HS-5 (cell line): ENCODE measurements at places on chromosomes 13 and 19.

DNA sequence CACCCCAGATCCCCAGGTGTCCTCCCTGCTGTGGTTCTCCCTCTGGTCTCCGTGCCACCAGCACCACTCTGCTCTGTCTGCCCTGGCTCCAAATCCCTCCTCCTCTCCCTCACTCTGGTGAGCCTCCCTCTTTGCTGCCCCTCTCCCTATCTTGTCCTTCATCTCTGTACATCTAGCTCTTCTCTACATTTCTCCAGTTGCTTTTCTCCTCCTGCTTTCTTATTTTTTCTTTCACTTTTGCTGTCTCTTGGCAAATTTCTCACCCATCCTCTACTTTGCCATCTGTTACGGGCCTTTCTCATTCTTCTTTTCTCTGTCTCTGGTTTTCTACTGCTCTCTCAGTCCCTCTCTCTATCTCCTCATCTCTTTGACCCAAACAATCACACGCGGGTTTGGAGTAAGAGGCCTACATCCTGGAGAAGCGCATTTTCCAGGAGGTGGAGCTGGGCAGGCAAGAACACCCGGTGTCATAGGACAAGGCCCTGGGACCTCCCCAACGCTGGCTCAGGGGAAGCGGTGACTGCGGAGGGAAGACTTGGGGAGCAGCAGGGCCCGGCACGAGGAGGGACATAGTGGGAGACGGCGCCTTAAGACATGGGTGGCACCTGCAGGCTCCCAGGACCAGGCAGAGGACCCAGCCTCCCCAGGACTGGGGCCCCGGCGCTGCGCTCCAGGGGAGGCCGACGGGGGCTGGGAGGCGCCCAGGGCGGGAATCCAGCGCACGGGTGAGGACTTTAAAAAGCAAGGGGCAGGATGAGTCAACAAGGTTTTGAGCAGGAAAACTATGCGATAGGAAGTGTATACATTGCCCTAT, 9.9 kb downstream of the ZNF611 start:
- DNase-seq = no peak

- no peak for DNase-seq
Observed at GRCh38 chr19:53308339-53308811, 25.2 kb upstream of the ZNF845 start.

DNA sequence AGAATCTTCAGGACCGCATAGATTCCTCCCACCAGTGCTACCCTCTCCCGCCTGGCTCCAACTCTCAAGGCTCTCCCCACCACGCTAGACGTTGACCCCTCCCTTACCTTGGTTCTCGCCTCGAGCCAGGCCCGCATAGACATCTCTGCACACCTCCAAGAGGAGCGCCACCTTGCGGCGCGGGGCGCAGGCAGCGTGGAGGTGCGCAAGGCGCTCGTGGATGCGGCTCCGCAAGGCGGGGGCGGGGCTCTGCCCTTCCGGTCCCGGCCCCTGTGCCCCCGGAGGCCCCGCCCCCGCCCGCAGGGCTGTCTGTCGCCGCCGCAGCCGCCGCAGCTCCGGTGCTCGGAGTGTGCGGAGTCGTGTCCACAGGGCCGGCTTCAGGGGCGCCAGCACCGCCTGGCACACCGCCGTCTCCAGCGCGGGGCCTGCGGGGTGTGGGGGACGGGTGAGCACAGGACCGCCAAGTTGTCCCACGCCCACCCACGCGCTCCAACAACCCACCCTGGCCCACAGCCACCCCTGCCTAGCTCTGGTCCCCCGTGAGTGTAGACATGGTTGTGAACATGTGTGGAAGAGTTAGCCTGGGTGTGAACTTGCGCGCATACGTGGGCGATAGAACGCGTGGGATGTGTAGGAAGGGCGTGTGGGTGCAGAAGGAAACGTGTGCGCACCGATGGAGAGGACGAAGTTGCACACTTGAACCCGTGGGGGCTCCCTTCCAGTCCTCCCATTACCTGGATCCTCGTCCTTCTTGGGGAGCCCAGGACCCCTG, 8.1 kb downstream of the RINL start:
- no peak for DNase-seq

DNA sequence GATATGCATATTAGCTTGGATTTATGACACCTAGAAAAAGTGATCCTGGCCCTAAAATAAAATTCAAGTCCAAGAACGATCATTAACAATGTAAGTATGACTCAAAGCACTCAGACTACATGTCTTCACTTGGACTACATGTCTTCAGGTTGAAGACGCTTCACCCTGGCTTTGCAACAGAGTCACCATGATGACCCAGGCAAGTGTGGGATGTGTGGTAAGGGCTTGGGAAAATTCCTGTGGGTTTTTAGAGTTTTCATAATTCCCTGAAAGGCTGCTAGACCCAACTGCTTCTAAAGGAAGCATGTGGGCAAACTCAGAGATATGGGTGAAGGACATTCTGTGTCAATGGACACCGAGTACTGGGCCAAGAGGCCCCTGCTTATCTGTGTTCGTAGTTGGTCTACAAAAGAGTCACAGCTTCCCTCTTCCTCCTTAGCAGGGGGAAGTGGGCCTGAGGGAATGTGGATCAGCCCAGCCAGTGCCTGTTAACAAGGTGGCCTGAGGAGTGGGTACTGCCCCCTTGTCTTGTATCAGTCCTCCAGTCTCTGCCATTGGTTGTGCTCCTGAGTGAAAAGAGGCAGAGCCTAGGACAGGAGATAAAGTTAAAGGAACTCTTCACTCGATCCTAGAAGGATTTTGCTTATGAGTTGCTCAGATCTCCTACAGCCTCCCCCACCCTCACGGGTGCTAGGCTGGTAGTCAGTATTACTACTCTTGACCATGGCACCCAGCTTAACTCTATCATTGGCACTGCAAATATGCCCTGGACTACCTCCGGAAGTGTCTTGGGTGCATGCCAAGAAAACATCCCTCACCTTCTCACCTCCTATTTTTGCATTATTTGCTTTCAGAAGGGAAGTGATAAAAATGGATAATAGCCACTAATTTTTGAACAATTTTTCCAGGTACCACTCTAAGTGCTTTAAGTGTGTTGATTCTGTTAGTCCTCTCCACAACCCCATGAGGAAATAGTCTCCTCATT, 406.3 kb downstream of the COG6 start:
- no peak for DNase-seq

GRCh38 chr13:98987275-98987674, 9.4 kb upstream of the DOCK9 start:
- DNase-seq = no peak

DNA sequence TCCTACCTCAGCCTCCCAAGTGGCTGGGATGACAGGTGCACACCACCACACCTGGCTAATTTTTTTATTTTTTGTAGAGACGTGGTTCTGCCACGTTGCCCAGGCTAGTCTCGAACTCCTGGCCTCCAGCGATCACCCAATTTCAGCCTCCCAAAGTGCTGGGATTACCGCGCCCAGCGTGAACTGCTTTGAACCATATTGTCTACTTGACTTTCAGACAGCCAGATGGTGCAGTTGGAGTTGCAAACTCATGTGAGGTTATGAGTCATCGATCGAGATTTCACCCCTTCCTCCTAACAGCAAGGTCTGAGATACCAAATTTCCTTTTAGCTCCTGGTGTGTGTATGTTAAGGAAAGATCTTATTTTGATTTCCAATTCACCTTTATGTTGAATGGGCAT, 2.7 kb downstream of the SLC27A1 start:
- DNase-seq = peak; percentile 59

DNA sequence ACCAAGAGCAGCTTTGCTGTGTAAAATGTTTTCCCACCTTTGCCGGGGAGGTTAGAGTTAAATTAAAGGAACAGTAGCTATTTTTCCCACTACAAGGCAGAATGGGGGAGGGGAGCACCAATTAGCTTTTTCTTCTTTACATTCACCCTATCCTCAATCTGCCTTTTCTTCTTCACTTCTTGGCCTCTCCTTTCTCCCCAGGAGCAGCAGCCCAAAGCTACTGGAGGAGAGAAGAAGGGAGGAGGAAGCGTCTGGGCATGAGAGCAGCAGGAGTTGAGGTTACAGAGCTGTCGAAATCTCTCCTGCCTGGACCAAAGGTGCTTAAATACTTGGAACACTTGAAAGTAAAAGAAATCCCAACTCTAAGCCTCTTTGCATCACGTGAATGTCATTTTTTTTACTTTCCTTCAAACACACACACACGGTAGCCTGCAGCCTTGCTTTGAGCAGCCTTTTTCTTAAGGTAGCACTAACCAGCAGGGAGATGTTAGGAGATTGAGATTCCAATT, 39.0 kb upstream of the WASF3 start:
- DNase-seq = no peak

DNA sequence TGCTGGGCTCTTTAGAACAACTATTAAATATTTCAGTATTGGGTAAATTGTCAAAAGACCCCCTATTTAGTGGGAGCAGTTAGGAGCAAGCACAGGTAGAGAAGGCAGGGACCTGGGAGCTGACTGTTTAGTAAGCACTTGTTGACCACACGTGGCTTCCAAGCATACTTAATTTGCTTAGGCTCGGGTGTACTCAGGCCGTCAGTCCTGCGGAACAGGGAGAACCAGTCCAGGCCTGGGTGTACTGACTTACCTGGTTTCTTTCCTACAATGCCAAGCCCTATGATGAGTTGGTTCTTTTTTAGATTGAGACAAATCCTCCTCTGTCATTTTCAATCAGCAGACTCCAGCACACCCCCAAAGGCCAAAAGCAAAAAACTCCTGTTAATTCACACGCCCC, 90.0 kb downstream of the WDFY2 start:
- DNase-seq = no peak

DNA sequence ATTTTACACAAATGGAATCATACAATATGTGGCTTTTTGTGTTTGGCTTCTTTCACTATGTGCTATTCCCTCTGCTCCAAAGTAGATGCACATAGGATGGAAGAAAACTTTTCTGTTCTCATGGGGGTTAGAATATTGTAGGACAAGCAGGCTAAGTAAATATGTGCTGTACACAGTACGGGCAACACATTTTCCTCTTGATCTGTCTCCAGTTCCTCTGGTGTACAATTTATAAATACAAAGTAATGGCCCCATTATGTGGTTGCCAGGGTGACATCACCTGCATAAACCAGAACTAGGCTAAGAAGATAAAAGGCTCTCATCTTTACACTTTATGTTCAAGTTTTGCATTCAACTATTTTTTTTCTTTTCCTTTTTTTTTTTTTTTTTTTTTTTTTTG, 41.0 kb upstream of the SOX21 start:
- DNase-seq = no peak

DNA sequence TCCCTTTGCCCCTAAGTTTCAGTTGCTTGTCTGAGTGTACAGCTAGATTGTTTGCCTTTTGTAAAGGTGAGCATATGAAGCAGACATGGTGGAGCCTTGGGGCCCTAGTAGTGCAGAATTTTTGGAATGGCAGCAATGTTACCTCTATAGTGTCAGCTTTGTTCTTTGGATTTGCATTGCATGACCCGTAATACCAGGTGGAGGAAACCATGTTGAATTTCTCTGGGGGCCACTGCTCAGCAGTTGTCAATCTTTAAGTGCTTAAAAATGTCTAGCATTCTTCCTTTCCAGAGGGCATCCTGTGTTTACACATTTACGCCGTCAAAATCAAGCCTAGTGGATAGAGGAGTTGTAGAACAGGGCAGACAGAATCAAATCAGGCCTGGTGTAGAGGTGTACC, 303.3 kb downstream of the ATP8A2 start:
- no peak for DNase-seq

GRCh38 chr19:54390942-54391577, 24.2 kb upstream of the TTYH1 start:
- peak; percentile 22 for DNase-seq

GRCh38 chr19:55672418-55672817, 2.6 kb upstream of the EPN1 start:
- no peak for DNase-seq

DNA sequence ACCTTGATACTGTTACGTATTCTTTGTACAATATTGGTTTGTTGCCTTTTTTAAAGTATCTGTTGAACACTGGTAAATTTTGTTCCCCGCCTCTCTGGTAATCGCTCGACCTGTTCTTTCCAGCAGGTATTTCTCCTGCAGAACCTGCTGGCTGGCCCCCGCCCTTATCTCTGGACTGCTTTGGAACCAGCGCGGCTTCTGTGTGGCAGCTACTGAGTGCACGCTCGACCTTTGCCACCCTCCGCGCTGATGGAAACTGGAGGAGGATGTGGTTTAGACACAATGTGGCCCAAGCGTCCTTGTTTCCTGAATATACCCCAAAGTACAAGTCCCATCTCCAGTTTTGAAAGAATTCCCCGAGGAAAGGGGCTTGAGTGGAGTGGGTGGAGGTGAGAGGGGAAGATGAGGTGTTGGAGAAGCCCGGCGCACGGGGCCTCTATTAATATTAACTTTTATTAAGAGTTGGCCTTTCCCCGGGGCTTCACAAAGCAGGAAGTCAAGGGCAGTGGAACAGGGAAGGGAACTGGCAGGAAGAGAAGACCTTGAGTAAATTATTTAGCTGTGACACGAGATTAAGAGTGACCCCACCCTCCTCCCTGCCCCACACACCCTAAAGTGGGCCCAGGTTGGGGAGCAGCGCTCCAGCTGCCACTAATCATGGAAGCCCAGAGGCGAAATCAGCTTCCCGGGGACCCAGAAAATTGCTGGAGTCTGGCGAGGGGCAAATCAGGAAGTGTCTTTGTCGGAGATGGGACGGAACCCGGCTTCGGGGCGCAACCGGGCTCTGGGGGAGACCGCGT, 16.0 kb downstream of the CDX2 start:
- DNase-seq = no peak

GRCh38 chr19:47107202-47107952, 6.2 kb downstream of the ZC3H4 start:
- no peak for DNase-seq

DNA sequence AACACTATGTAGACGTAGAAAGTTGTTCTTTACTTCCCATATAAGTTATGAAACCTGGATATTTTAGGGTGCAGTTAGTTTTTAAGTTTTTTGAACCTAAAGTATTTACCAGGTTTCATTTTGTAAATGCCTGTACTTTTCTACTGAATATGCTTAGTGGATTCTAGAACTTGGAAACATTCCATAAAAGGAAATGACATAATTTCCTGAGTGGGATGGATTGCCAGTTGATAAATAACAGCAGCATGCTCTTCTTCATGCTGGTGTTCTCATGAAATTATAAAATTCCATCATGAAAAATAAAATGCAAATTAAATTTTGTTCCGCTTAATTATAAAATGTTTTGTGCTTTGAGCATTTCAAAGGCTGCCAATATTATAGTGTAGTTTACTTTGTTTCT, 362.2 kb upstream of the PCDH20 start:
- no peak for DNase-seq

DNA sequence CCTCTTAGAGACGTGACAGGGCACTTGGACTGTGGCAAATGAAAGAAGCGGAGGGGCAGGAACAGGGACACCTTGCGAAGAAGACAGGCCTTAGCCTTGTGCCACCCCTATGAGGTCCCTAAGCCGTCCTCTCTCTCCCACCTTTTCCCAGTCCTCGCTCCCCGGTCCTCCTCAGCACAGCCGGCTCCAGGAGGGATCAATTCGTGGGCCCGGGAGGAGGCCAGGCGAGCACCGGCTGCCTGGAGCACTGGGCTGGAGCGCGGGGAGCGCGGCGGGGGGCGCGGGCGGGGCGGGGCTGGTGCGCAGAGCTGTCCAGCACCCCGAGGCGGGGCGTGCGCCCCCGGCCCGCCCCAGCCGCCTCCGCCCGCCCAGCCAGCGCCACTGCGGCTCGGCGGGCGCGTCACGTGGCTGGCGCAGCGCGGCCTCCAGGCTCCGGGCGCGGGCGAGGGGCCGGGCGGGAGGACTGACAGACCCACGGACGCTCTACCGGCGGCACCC, at the start of gene LRP3:
LRP3 (plus strand) TSS at position 466 of the 498 bp plus-strand sequence. CDS start 456 bp downstream, outside the sequence.
- no peak for DNase-seq

- DNase-seq = no peak
Observed at GRCh38 chr13:23822252-23822824, 66.9 kb downstream of the MIPEP start.

GRCh38 chr13:31286930-31287329, 87.2 kb downstream of the B3GLCT start:
- DNase-seq = no peak
